ENCODE measurements at places on chromosomes 12 and 14. TPM values are rescaled to one million over a fixed set of nuclear protein-coding genes. Genes with fewer than 3 reads are reported as not detected.

- DNase-seq: no peak
Measured at GRCh38 chr14:75344411-75344810, 65.8 kb downstream of the FOS start.

The ITGA7 gene
- 2.8 TPM for total RNA-seq

GRCh38 chr12:84361651-84362551 is 550.7 kb downstream of the SLC6A15 start:
- no peak for DNase-seq

- no peak for DNase-seq
Measured at GRCh38 chr12:92718483-92718990, 15.7 kb downstream of the PLEKHG7 start.

DNA sequence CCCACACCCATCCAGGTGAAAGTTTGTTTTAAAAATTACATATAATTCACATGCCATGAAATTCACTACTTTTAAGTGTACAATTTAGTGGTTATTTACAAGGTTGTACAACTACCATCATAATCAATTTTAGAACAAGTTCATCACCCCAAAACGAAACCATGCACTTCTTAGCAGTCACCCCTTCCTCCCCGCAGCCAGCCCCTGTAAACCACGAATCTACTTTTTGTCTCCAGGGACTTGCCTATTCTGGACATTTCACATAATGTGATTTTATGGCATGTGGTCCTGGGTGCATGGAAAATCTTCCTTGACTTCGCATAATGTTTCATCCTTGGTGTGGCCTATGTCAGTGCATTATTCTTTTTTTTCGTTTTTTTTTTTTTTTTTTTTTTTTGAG is 19.2 kb upstream of the TRAF3 start:
- no peak for DNase-seq

The MYF5 gene
- not detected for total RNA-seq

The VTI1B gene
- total RNA-seq: 37.1 TPM

- DNase-seq: no peak
Measured at GRCh38 chr12:121570467-121571283, 10.1 kb downstream of the KDM2B start.

The KRT74 gene
- 0.09 TPM for total RNA-seq

The RASAL1 gene
- 1.7 TPM for total RNA-seq

The SYNE3 gene
- total RNA-seq: 3.1 TPM

GRCh38 chr12:49582850-49583249 is 14.9 kb upstream of the MCRS1 start:
- no peak for DNase-seq

The ADCY6 gene
- total RNA-seq: 2.6 TPM

DNA sequence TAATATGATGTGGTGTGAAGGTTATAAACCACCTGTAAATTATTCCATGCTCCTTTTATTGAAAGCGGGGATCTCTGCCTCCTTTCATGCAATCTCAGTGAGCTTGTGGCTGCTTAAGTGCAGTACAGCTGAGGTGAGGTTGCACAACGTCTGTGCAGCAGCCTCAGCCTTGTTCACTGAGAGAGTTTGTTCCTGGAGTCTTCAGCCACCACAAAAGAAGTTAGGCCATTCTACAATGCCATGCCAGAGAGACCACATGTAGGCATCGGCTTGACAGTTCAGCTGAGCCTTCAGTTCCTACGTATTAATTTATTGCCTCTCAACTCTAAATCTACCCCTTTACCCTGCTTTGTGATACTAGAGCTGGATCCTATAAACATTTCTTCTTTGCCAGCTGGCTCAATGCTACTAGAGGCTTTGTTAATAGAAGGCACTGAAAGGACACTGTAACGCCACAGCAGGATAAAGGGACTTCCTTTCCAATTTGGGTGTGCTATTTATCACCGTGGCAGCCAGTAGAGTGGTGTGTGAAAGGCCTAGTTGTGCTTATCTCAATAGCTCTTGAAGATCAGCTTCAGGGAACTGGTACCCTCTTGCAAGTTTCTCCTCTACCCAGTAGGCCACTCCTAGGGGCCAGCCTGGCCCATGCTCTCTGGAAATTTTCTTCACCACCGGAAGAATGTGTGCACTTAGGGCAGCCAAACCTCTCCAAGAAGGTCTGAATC is 337.7 kb downstream of the IPO8 start:
- DNase-seq: no peak

DNA sequence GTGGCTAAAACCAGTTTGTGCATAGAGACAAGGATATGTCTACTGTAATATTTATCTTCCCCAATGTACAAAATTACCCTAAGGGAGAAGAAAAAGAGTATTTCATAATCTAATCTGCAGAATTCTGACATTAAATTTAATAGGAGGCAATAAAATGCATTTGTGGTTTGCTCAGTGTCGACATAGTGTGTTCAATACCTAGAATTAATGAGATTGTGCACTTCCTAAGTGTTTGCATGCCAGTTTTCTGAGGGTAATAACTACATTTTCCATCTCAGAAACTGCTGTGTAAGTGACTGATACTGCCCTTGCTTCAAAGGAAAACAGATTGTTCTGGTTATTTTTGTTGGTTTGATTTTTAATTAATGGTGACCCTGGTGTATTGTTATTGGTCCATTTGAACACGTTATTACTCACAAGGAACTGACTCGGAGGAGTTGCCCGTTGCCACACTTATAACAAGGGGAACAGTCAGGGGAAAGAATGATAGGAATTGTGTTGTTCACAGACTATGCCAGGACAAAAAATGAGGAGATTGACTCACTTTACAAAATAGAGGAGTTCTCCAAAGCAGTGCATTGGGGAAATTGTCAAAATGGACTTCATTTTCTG is 960.3 kb upstream of the TMEM132C start:
- no peak for DNase-seq

- DNase-seq: no peak
Measured at GRCh38 chr12:103462675-103463074, 33.1 kb downstream of the C12orf42 start.

The TAS2R42 gene
- 0.09 TPM for total RNA-seq

The SERPINA1 gene
- total RNA-seq: 9.4 TPM

The DLK1 gene
- total RNA-seq: 4.8 TPM

- no peak for DNase-seq
Measured at GRCh38 chr12:63918800-63919300, 74.3 kb downstream of the SRGAP1 start.

The SRRM4 gene
- total RNA-seq: under 0.01 TPM

GRCh38 chr14:63214417-63215196 is 10.4 kb downstream of the RHOJ start:
- DNase-seq: no peak

- no peak for DNase-seq
Measured at GRCh38 chr12:96397756-96398423, 2.3 kb downstream of the CDK17 start.

- DNase-seq: no peak
Measured at GRCh38 chr12:129606239-129606638, 297.6 kb downstream of the TMEM132D start.

DNA sequence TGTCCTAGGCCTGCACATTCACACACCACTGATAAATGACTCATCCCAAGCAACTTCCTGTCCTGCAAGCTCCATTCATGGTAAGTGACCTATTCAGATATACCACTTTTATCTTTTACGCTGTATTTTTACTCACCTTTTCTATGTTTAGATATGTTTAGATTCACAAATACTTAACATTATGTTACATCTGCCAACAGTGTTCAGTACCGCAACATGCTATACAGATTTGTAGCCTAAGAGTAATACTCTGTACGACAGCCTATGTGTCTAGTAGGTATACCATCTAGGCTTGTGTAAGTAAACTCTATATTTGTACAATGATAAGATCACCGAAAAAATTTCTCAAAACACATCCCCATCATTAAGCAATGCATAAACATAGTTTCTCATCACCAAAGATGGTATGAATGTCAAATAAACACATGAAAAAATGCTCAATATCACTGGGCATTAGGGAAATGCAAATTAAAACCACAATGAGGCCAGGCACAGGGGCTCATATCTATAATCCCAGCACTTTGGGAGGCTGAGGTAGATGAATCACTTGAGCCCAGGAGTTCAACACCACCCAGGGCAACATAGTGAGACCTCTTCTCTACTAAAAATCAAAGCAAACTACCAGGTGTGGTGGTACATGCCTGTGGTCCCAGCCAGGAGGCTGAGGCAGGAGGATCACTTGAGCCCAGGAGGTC is 20.7 kb downstream of the ATXN2 start:
- no peak for DNase-seq

The ENDOU gene
- 0.14 TPM for total RNA-seq

The ACSS3 gene
- 1.2 TPM for total RNA-seq

DNA sequence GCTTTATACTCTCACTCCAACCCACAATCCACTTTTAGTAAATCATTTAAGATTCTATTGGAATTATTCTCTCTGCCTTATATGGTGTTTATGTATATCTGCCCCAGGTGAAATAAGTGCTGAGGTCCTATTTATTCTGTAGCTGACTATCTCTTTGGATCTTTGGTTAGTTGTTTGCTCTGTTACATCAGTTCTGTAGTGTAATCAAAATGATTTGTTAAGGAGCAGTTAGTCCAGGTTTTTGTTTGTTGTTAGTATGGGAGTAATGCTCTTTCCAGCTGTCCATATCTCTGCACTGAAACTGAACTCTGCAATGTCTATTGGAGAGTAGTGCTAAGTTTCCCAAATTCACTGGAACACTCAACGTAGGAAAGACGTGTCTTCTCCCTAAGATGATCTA is 615.8 kb downstream of the SNAPC1 start:
- DNase-seq: no peak

The MAP3K9 gene
- 0.47 TPM for total RNA-seq

- DNase-seq: no peak
Measured at GRCh38 chr14:63299351-63300110, 19.2 kb downstream of the GPHB5 start.

GRCh38 chr14:23365732-23366425 is 907 bp upstream of the EFS start:
- no peak for DNase-seq

- no peak for DNase-seq
Measured at GRCh38 chr14:23551266-23552028, at the start of gene ZFHX2. ZFHX2 (minus strand) TSS chr14:23551765; CDS start chr14:23535325, 16,440 bp downstream.

- no peak for DNase-seq
Measured at GRCh38 chr12:40439771-40440492, 215.1 kb downstream of the LRRK2 start.

DNA sequence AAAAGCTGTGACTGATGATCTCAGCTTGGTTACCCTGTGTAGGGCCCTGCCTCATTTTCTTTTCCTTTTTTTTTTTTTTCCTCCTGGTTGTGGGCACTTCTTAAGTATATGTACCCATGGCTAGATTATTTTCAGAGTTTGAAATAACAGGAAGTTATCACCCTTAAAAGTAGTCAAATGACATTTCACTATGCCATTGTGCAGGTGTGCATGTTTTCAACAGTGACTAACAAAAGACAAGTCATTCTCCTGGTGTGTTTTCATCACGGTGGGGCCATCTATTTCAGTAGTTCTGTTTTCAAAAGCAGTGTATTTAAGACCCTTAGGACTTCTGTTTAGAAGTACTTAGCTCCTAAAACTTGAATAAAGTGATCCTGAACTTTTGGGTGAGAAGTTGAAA is 15.0 kb downstream of the GABARAPL1 start:
- peak; percentile 37 for DNase-seq

The TXNDC16 gene
- 10.2 TPM for total RNA-seq

All from thymus (tissue), 14 donors.